ENCODE measurements at places on chromosomes 13 and 19.

GRCh38 chr19:45613926-45614725 lies 12.1 kb upstream of the GPR4 start:
- no peak for DNase-seq

DNA sequence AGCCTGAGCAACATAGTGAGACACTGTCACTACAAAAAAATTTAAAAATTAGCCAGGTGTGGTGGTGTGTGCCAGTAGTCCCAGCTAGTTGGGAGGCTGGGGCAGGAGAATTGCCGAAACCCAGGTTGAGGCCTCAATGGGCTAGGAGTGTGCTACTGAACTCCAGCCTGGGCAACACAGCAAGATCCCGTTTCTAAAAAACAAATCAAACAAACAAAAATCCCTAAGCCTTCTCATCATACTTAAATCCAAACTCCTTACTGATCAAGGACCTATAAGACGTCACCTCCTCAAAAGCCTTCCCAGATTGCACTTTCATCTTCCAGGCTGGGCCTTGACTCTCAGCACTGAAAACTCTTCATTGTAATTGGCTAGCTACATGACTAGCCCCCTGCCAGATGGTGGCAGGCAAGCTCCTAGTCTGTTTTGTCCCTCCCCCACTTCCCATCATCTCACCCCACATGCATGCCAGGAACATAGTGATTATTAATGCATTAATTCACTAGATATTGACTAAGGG lies 17.5 kb upstream of the NANOS3 start:
- DNase-seq = no peak

- DNase-seq = no peak
Measured at GRCh38 chr13:43355774-43356173, 332.4 kb downstream of the DNAJC15 start.

GRCh38 chr13:37207691-37208451 lies 102.4 kb upstream of the CSNK1A1L start:
- no peak for DNase-seq

GRCh38 chr19:33273881-33274662 lies 28.3 kb downstream of the CEBPA start:
- no peak for DNase-seq
